ENCODE measurements at places on chromosomes 2 and 18.

GRCh38 chr2:30371028-30371689 lies 75.9 kb upstream of the LCLAT1 start:
- DNase-seq: no peak

- DNase-seq: no peak
Measured at GRCh38 chr2:84924173-84925106, 19.0 kb downstream of the TMSB10 start.

GRCh38 chr18:46343931-46344372 lies 239.8 kb downstream of the HAUS1 start:
- peak; percentile 23 for DNase-seq

DNA sequence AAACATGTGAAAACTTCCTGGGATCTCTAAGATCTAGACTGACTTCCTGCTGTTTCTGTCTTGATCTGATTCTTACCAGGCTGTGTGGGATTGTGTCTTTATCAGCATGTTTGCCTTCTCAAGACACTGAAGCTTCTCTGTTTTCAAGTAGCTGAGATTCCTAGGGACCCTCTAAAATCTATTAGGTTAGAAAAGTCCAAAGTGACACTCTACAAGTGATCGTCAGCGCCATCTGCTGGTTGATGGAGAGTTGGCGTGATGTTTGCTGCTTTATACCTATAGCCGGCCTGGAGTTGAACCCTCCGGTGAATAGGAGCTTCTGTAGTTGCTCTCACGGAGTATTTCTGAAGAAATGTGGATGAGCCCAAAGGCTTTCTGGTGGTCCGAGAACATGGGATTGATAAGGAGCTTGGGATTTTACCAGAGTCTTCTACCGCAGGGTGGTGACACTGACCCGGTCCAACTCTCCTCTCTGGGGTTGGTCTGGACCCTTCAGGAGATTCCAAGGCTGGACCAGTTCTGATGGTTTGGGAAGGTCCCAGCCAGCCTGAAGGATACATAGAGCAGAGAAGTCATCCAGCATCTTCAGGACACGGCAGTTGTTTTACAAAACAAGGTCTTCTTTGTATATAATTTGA lies 96.0 kb upstream of the TTC39C start:
- peak; percentile 85 for DNase-seq

- DNase-seq: no peak
Measured at GRCh38 chr2:125698280-125698679, 957.7 kb upstream of the GYPC start.

Data from activated CD8-positive, alpha-beta memory T cell treated with anti-CD3 and anti-CD28 coated beads, Interleukin-2, amount 50 U/mL, for 4 hours (primary cell).